Adipocyte (in vitro differentiated cells): ENCODE measurements at places on chromosomes 6 and 20.

GRCh38 chr20:18754030-18754652, 59.4 kb upstream of the SCP2D1 start:
- no peak for DNase-seq

GRCh38 chr20:4516876-4517275, 204.8 kb upstream of the PRND start:
- no peak for DNase-seq

DNA sequence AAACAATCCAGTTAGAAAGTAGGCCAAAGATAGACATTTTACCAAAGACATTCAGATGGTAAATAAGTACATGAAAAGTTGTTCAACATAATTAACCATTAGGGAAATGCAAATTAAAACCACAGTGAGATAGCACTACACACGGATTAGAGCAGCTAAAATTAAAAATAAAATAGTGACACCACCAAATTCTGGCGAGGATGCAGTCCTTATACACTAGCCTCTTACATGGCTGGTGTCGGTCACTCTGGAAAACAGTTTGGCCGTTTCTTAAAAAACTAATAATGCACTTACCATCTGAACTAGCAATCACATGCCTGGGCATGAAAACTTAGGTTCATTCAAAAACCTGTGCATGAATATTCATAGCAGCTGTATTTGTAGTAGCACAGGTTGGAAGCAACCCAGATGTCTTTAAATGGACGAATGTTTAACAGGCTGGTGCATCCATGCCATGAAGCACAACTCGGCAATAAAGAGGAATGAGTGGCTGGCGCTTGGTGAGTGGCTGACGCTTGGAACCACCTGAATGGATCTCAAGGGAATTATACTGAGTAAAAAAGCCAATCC, 77.0 kb downstream of the FAM120B start:
- no peak for DNase-seq

DNA sequence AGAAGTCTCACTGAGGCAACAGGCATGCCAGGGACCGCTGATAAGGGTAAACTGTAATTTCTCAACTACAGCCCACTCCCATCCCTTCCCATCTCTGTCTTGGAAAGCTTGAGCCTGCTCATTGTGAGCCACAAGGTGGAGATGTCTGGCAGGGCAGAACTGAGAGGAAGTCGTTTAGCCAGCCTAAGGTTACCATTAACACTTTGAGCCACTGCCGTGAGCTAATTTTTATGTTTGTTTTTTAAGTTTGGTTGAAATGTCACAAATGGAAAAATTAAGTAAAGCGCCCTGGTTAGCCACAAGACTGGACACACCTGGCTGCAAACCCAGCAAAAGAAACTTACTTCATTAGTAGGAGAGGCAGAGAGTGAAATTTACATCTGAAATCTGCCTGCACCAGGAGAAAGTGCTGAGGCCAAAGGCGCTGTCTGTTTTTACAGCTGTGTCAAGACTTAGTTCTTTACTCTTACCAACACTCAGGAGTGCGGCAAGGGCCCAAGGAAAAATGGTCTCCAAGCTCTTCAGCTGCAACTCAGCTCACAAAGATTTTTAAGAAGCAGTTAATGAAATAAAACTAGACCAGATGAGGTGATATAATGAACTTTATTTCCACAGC, 50.0 kb upstream of the FAM83C start:
- DNase-seq, result no peak

GRCh38 chr20:34891166-34892062, 15.0 kb downstream of the ACSS2 start:
- peak; percentile 72 for DNase-seq

DNA sequence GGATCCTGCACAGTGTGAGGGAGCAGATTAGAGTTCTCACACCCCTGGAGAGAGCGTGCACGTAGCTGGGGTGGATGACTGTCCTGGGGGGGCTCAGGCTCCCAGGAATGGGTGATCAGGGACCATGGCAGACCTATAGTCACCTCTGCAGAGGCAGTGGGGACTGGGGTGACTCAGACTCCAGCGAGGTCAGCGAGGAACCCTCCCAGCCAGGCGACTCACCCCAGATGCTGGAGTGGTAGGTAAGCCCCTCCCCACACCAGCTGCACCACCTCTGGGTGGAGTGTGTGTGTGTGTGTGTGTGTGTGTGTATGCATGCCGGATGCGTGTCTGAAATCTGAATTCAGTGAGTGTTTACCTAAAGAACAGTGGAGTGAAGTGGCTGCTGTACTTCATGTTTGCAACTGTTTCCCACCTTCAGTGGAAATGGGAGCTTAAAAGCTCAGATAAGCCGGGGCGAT, 17.4 kb upstream of the GTSF1L start:
- DNase-seq, result no peak

- no peak for DNase-seq
These were observed 479.4 kb upstream of the SLC35B3 start for GRCh38 chr6:8914700-8915099.

DNA sequence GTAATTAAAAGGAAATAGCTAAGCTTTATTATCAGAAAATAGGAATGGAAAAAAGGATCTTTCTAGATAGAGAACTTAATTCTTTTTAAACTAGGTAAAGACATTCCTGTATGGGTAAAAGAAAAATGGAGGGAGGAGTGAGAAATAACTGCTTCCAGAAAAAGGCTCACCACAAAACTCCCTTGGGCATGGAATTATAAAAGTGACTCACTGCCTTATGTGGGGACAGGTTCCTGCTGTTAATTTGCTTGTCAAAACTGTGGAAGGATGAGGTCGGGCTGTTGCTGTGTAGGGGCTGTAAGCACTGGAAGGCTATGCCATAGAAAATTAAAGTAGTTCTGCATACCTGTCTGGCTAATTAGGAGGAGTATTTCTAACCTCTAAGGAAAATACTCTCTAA, 158.7 kb downstream of the UBE3D start:
- peak; percentile 47 for DNase-seq

GRCh38 chr6:144252259-144252658, 32.9 kb upstream of the UTRN start:
- DNase-seq, result no peak

GRCh38 chr20:6892724-6893123, 125.2 kb downstream of the BMP2 start:
- DNase-seq, result no peak

- peak; percentile 2 for DNase-seq
These were observed 62.1 kb downstream of the BMP2 start for GRCh38 chr20:6829510-6830116.

DNA sequence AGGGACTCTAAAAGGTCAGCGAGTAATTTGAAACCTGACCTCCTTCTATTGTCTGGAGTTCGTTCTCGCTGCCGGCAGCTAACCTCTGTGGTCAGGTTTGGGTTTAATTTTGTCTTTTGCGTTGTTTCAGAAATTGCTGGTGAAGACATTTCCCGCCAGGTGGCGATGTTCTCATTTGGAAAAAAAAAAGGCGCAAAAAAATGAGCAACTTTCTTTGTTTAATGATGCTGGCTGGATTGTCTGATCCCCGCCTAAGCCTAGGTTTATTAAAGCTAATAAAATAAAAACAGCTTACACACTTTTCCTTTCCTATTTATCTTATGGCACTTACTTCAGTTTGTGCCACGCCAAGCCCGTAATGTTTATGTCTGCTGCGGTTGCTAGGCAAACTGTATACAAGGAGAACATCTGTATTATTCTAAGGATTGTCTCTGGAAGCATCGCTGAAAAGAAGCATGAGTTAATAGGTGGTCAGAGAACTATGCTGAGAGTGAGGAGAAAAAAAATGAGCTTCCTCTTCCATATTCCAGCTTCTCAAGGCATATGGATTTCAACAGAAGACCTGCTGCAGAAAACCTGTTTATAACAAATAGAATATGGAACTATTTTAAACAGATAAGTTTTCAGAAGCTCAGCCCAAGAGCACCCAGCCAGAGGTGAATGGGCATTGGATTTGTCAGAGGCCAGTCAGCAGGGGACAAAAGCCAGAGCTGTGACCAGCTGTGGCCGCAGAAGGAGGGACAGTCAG, 205.7 kb downstream of the DOK5 start:
- DNase-seq, result peak; percentile 80

- no peak for DNase-seq
These were observed 10.8 kb downstream of the HSPA12B start for GRCh38 chr20:3743251-3743650.

DNA sequence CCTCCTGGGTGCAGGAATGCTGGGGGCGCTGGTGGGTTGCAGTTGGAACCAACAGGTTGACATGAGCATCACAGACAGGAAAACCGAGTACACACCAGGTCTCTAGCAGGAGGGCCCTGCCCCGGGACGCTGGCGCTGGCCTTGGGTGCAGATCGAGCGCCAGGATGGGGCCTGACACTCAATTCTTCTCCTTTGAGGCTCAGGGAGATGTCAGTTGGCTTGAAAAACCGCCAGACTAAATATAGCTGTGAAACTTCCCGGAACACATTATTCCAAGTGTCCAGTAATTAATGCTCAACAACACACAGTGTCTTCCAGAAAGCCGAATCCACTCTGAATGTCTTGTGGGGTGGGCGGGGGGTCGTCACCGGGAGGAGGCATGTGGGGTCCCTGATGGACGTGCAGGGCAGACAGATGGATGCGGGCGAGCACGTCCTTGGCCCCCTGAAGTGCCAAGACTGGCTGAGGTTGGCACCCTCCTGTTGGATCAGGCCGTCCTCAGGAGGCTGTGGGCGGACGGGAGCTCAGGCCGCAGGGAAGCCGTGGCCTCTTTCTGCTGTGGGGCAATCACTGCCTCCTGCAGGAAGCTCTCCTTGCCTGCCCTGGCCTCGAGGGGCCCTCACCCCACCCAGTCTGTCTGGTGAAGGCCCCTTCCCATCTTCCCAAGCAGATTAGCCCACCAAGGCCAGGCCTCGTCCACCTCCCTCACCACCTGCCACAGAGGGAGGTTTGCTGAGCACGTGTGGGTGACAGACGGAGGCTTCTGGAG, 19.4 kb upstream of the GATA5 start:
- DNase-seq, result no peak

- DNase-seq, result no peak
These were observed 86.6 kb downstream of the SMOC2 start for GRCh38 chr6:168527451-168528210.

- peak; percentile 77 for DNase-seq
These were observed 32.8 kb downstream of the PSMB9 start for GRCh38 chr6:32886681-32887383.

DNA sequence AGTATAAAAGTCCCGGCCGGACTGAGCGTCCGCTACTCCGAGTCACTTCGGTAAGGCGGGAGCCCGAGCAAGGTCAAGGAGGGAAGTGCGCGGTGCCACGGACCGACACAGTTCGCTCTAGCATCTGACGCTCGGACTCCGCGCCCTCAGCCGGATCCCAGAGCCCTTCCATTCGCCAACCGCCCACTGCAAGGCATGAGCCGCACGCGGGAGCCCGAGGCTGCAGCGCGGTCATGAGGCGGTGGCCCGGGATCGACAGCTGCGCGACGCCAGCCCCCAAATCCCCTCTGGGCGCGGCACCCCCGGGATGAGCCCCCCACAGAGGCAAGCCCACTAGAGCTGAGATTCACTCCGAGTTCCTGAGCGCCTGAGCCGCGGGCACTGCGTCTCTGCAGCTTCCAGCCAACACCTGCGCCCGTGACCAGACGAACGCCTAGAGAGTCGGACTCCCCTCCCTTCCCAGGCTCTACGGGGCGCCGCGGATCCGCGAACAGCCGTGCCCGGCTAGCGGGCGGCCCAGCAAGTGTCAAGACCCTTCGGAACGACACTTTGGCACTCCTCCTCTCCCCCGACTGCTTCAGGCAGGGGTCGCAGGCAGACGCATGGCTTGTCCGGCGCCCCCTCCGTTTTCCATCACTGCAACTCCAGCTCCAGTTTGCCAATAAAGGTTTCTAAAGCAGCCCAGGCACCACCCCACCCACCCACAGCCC, 725 bp upstream of the ISM1 start:
- peak; percentile 48 for DNase-seq

DNA sequence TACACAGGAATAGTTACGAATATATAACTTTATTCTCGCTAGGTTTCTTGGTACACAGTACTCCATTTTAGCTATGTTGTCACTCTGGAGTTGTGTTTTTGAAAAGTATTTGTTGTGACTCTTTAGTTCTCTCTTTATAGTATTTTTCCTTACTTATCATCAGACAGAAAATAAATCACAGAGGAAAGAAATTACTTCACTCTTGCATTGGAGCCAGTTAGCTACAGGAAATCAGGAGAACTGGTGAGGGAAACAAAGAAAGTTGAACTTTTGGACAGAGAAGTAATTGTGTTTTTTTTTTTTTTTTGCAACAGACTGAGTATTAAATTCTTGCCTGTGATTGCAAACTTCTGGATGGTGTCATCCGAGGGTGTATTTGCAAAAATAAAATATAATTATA, 33.9 kb downstream of the DSE start:
- peak; percentile 45 for DNase-seq

GRCh38 chr6:147515327-147515726, 6.8 kb downstream of the SAMD5 start:
- no peak for DNase-seq

DNA sequence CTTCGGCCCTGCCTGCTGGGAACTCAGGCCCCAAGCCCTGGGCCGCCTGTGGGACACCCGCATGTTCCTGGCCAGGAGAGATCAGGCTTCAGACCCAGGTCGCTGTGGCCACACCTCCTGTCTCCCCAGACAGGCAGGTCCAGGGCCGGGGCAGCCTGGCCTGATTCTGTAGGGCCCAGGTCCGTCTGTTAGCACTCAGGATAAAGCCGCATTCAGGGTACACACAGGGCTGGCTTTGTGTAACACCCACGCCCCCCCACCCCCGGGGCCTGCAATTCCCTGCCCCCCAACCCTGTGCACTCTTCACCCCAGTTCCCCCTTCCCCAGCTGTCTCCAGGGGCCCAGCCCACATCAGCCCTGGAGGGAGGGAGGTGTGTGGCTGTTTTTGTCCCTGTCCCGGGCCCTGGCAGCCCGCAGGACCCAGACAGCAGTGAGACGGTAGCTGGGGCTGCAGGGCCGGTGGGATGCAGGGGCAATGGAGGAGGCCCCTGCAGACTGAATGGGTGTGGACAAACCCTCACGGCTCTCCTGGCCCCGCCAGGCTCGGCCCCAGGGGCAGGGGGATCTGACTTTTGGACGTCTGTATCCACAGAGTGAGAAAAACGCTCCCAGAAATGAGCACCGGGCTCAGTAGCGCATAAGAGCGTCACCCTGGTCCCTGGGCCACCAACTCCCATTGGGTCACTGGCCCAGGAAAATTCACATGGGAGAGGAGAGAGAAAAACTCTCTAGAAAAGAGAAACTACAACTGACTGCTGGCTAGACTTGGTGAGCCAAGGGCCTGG, 42.4 kb upstream of the ZBP1 start:
- DNase-seq, result no peak

DNA sequence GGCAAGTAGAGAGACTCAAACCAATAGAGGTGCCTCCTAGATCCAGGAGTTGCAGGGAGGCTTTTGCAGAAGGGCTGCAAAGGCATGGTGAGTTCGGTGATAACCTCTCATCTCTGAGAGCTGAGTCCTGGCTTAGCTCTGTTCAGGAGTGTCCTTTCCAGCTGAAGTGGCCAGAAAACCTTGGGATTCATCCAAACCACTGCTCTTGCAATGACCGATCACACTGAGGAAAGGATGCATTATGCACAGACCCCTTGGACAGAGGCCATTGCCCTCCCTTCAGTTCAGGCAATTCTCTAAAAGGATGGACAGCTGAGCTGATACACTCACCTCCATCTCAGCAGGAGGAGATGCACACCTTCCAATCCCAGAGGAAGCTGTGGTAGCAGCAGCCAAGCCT, 158.8 kb upstream of the ENPP5 start:
- DNase-seq, result peak; percentile 30
